Stimulated activated CD4-positive, alpha-beta T cell treated with anti-CD3 and anti-CD28 coated beads, TNF-alpha, amount 100 ng/mL, for 1 hour (primary cell): ENCODE measurements at places on chromosomes 5 and 9.

GRCh38 chr5:149141957-149142851 is 911 bp downstream of the ABLIM3 start:
- no peak for DNase-seq

DNA sequence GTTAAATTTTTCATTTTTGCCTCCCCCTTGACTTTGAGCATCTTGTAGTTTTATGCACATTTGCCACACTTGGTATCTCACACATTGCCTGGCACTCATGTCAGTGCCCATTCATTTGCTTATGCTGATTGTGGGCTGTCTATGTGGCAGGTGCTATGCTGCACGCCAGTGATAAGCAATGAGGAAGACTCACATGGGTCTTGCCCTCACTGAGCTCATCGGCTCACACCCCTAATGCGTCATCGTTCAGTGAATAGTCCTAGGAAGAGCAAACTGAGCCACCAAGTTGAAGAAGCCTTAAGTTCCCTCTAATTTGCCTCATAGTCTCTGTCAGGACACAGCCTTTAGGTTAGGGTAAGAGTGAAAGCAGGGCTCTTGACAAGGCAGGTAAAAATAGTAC is 209.4 kb upstream of the IL12B start:
- DNase-seq, result no peak

DNA sequence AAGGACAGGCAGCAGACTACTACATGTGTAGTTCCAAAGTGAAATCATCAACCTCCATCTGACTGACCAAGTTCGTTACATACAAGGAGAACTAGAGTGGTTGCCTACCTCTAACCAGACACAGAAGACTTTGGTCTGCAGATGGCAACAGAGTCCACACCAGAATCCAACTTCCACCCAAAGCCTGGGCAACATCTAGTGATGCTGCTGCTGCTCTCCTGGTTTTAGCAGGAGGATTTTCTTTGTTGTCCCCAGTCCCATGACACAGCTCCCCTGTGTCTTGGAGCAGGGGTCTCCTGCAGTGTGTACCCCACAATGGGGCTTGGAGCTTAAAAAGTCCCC is 46.4 kb upstream of the APC start:
- DNase-seq, result no peak

GRCh38 chr5:138651058-138651766 is 76.0 kb upstream of the HSPA9 start:
- no peak for DNase-seq

- no peak for DNase-seq
Measured at GRCh38 chr5:22432905-22433304, 420.2 kb downstream of the CDH12 start.

DNA sequence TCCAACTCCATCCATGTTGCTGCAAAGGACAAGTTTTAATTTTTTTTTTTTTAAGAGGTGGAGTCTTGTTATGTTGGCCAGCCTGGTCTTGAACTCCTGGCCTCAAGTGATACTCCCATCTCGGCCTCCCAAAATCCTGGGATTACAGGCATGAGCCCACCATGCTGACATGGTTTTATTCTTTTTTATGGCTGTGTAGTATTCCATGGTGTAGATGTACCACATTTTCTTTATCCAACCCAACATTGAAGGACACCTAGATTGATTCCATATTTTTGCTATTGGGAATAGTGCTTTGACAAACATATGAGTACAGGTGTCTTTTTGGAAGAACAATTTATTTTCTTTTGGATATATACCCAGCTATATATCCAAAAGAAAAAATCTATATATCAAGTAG is 6.1 kb upstream of the POC5 start:
- DNase-seq, result no peak

DNA sequence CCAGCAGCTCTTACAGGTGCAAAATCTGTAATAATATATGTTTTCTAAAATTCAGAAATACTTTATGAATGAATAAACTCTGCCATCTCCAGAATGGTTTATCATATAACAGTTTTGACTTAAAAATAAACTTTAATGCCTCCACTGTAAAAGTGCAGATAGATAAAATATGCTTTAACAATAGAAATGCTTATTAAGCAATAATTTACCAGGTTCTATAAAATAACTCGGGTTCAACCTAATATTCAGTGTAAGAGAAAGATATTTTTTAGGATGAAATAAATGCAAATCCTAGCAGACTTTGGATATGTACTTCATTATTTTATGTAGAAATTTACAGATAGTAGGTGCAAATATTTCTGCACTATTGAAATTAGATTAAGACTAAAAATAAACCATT is 74.1 kb downstream of the FBXL7 start:
- DNase-seq, result no peak

DNA sequence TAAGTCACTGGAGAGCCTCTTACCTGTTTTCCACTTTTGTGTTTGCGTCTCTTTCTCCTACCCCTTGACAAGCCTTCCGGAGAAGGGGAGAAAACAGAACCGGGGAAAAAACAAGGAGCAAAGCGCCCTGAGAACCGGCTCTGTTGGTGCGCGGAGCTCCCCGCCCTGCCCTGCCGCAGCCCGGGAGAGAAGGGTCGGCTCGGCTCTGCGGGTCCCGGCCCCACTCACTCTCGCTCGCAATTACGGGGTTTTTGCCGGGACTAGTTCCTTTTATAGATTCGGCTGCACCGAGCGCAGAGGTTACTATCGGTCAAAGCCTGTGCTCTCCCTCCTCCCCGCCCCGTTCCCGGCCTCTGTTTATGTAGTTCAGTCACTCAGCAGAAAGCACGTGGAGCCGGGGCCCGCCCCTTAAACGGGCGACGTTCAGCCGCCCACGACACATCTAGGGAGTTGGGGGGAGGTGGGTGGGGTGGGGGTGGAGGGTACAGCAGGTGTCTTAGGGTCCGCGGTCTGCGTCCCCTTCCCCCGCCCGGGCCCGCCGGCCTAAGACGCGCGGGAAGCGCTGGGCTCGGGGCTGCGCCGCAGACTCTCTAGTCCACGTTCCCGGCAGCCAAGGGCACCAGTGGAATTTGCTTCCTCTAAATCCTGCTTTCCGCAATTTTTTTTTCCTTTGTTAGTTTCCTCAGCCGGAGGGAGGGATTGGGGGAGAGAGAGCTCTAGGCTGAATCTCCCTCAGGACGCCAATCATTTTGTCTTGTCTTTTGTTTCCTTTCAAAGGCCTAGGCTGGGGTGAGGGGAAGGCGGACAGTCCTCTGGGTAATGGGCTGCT is at the start of gene ABCA1:
Gene ABCA1, minus strand, starts transcription at position 244 of the 829 bp plus-strand sequence. CDS start 24,476 bp downstream, outside the sequence.
- peak; percentile 39 for DNase-seq

DNA sequence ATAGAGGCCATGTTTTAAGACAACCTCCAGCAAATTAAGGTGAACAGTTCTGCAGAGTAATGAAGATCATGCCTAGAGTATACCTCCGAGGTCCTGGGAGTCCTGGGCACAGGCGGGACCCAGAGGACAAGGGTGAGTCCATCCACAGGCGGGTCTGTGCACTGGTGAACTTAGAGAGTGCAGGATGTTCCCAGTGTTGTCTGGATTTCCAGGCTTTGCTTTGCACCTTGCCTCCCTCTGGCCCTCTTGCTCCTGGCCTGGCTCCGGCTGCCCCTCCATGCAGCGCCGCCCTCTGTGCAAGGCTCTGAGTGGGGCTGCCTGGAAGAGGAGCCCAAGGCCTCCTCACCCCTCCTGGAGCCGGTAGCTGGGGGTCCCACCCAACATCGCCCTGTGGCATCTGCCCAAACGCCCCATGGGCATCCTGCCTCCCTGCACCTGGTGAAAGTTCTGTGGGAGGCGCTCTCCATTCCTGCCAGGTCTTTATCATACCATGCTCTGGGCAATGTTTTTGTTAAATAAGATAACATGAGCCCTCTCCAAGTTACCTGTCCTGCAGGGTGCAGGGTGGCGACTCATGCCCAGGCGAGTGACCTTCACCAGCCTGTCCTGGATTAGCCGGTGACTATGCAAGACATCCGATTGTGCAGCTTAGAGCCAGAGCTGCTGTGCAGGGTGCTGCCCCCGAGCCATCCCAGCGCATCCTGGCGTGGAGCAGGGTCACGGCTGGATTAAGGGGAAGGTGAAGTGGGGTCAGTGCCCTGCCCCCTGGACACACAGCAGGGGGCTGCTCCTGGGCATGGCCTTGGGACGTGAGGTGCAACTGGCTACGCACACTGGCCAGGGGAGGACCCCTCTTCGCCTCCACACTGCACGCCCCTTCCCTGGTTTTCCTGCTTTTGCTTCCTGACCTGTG is 41.3 kb upstream of the LPCAT1 start:
- no peak for DNase-seq

GRCh38 chr9:92590377-92590776 is 54.6 kb upstream of the ECM2 start:
- no peak for DNase-seq

DNA sequence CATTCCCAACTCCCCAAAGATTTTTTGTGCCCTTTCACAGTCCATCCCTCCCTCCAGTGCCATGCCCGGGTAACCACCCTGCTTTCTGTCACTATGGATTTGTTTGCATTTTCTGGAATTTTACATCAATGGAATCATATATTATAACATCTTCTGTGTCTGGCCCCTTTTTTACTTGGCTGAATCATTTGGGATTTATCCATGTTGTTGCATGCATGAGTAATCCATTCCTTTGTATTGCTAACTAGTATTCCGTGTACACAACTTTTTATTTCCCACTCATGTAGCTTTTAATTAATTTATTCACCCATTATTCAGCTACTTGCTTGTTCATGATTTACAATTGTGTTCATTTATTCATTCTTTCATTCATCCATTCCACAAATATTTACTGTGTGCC is 94.1 kb downstream of the FGF18 start:
- DNase-seq, result no peak
